Karpas-422 (cell line): ENCODE measurements at places on chromosomes 16 and 17. TPM values are rescaled to one million over a fixed set of nuclear protein-coding genes. Genes with fewer than 3 reads are reported as not detected.

- peaks cover 9% of the 10 kb centered on the region; the same call in 1 of the 2 replicates for H3K4me1 ChIP-seq
- H3K27ac ChIP-seq: no peak overlapping the region
- DNase-seq: peak; percentile 87
- H3K27me3 ChIP-seq: no peaks in the 10 kb centered on the region
- H3K36me3 ChIP-seq: no peaks in the 10 kb centered on the region
- no peak overlapping the region for H3K4me3 ChIP-seq
These were observed 3.3 kb downstream of the COL1A1 start for GRCh38 chr17:50198026-50198669.

The CCL22 gene
- not detected in 2 replicates for total RNA-seq

The PIRT gene
- not detected in 2 replicates for total RNA-seq

The PPY gene
- not detected in 2 replicates for total RNA-seq
